Stimulated activated CD4-positive, alpha-beta T cell treated with anti-CD3 and anti-CD28 coated beads, Interleukin-2, amount 100 ng/mL, for 24 hours (primary cell): ENCODE measurements at places on chromosomes 12 and 14.

DNA sequence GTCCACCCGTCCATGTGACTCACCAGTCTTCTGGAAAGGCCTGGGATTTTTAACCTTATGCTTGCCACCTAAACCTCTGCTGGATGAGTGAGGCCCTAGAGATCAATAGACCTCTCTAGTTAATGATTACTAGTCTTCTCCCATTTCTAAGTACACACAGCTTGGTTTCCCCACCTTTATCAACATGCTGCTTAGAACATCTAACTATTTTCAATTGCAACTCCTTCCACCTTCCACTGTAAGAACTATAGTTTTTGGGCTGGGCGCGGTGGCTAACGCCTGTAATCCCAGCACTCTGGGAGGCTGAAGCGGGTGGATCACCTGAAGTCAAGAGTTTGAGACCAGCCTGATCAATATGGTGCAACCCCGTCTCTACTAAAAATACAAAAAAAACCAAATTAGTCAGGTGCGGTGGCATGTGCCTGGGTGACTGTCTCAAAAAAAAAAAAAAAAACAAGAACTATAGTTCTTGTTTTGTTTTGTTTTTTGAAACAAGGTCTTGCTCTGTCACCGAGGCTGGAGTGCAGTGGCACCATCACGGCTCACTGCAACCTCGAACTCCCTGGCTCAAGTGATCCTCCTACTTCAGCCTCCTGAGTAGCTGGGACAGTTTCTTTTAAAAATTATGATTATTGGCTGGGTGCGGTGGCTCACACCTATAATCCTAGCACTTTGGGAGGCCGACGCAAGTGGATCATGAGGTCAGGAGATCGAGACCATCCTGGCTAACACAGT, 18.7 kb upstream of the MDM2 start:
- no peak for DNase-seq

GRCh38 chr12:78767264-78767981, 97.2 kb upstream of the SYT1 start:
- DNase-seq: no peak

DNA sequence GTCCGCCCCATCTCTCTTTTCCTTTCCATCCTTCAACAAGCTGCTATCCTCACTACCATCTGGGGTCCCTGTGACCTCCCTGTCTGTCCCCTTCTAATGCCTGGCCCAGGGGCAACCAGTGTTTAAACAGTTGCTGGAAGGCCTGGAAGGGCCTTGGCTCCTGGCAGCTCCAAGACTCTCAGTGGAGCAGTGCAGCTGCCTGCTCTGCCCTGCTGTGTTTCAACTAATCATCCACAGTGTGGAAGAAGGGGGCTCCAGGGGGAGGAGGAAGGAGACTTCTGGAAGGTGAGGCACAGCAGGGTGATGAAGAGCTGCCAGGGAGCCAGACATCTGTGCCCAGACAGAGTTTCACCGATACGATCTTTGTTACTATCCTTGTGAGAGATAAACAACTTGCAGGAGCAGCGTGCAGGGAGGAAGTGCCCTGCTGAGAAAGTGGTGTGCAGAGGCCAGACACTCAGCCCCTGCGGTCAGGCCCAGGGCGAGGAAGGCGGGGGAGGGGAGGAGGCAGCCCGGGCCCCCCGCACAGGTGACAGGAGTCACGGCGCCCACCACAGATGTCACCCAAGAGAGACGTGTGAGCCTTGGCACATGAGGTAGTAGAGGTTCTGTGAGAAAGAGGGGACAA, 1061.8 kb downstream of the BCL11B start:
- DNase-seq: peak; percentile 54

DNA sequence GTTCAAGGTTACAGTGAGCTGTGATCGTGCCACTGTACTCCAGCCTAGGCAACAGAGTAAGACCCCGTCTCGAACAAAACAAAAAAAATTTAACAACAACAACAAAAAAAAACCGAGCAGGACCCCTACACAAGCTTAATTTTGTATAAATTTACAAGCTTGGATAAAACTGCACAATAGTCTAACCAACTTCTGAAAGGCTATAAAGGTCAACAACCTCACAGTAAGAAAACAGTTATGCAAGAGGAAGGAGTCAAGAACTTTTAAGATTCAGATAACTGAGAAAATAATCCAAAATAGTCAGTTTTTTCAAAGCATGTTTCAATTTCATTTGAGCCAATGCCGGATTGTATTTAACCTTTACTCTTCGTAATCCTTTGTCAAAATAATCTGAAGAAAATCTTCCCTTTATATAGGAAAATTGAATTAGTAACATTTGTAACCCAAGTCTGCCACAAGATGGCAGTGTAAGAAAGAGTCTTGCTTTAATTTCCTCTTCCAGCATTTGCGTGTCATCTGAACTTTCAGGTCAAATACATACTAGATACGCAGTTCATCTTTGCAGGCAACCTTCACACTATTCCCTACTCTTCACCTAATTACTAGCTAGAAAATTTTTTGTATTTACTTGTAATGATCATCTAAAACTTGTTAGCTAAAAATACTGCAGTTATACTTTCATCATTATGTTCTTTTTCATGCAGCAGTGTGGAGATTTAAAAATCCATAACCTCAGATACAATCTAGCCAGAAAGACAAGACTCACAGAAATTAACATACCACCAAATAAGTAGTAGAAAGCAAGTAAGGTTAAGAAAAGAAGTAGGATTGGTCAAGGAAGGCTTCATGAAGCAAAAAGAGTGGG, 5.8 kb downstream of the CCNB1IP1 start:
- DNase-seq: no peak

- no peak for DNase-seq
Measured at GRCh38 chr14:104908303-104908702, 16.4 kb upstream of the PLD4 start.

DNA sequence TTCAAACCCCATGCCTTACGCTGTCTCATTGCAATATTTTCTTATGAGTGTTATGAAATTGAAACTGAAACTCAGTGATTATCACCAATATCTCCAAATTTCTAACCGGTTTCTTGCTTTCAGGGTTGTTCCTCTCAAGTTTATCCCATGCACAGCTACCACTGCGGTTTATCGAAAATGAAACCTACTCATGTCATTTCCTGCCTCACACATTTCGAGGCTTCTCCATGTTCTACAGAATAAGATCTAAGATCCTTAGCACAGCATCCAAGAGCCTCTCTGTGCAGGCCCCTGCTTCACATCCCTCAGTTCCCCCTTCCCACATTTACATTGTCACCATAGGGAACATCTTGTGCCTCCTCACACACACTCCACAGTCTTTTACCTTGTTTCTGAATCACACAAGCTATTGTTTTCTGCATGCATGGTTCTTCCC, 45.5 kb upstream of the FAR2 start:
- DNase-seq: peak; percentile 48

DNA sequence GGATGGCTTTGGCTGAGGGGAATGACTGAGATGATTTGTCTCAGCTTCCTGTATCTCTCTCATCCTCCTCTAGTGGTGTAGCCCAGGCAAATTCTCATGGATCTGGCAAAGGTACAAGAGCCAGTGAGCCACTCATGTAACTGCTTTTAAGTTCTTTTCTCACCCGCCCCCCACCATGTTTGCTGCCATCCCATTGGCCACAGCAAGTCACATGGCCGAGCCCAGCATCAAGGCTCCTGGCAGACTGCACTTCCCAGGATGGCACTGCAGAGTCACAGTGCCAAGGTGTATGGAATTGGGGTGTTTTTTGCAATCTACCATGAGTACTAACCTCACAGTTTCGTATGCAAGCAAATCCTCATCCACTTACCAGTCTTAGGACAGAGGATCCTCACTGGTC, 50.9 kb downstream of the CHST11 start:
- DNase-seq: no peak

DNA sequence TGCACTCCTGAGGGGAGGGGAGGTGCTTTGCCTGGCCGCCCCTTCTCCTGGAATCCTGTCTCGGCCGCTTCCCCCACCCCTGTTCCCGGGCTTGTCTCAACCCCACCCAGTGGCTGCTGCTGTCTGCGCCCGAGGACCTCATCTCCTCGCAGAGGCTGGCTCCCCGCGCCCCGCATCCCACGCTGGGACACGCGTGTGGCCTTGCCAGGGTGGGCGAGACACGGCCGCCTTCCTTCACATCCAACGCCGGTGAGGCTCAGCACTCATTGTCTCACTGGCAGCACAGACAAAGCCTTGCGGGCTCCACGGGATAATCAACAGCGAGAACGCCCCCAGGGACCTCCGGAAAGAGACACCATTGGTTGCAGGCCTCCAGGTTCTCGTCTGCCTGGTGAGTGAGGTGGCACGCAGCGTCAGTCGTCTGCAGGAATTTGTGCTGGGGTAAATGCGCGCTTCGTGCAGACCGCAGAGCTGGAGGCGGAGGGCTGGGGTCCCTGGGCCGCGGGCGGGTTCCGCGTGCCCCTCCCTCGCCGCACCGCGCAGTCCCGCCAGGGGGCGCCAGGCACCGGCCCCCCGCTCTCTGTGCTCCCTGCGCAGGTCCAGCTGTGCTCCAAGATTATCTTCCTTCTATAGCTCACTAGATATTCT, 26.8 kb downstream of the CCDC177 start:
- peak; percentile 51 for DNase-seq

DNA sequence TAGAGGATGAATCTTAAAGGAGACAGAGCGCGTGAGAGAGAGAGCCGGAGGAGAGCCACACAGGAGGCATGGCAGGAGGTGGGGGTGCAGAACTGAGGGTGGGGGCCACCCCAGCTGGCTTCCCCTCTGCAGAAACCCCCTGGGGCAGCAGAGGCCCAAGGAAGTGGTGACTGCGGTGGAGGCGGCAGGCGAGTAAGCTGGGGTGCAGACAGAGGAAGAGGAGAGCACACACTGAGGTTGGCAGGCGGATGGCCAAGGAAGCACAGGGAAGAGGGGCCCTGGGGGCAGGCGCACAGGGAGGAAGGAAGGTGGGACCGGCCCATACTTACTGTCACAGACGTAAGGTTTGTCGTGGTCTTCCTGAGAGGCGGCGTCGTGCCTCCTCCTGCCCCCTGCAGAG, 179.8 kb downstream of the DPF3 start:
- DNase-seq: peak; percentile 28

DNA sequence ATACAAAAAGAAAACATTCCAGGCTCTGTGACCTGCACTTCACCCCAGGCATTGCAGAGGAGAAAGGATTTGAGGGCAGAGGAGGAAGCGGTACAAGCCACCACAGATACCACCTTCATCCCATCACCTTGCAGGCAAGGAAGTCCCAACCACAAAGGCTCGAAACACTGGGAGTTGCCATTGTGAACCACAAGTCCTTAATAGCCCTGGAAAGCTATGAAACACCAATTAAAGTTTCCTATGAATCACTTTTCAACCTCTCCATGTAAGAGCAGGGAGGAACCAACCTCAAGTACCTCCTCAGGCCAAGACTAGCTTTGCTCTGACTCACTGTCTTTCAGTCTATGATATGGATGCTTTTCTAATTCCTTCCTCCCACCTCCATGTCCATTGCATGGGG, 27.0 kb downstream of the MAP3K9 start:
- peak; percentile 14 for DNase-seq

- no peak for DNase-seq
Measured at GRCh38 chr12:16788506-16789203, 182.7 kb upstream of the LMO3 start.

DNA sequence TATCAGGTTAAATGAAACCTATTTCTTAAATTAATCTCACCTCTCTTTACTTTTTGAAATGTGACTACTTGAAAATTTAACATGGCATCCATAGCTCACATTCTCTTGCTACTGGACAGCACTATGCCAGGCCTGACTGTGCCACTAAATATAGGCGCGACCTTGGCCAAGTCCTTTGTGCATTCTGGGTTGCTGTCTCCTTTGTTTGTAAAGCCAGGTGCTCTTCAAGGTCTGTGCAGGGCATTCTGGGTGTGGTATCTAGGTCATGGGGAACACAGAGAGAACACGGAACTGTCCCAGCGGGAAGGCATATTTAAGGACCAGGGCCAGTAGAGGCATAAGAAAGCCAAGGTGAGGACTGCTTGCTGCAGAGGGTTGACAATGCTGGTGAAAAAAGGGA, 121.2 kb downstream of the ZNF664 start:
- no peak for DNase-seq
